Activated T-cell treated with anti-CD3 and anti-CD28 coated beads for 1 hour (primary cell): ENCODE measurements at places on chromosomes 12 and 14.

DNA sequence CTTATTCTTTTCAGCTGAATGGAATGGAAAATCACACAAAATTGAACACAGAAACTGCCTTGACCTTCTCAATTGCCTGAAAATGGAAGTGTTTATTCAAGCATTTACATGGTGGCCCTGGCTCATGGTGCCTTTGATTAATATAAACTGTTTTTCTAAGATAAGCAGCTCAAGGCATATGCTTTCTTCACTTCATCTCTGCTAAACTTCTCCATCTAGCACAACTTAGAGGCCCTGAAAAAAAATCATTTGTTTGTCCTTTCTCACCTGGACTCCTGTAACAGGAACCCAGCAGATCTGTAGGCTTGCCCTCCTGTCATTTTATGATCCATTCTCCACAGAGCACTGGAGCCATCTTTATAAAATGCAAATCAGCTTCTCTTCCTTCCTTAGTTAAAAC is 117.5 kb upstream of the KRR1 start:
- no peak for DNase-seq

- no peak for DNase-seq
Measured at GRCh38 chr14:84988357-84988756, 541.6 kb upstream of the FLRT2 start.

DNA sequence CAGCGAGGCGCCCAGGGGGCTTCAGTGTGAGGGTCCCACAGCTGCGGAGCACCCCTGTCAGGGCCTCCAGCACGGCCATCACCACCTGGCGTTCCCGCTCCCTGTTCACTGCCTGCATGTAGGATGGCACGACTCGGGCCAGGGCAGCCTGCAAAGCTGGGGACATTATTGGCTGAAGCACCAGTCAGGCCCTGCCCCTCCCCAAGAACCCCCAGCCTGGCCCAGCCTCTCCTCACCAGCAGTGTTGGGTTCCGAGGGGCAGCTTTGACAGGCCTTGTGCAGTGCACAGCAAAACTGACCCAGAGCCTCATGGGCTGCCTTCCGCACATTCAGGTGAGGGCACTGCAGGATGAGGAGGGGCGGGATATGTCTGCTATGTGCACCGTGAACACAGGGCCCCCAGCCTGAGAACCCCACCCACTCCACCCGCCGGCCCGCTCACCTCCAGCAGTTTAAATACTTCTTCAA is 5.6 kb downstream of the IPO4 start:
- no peak for DNase-seq

- DNase-seq, result no peak
Measured at GRCh38 chr14:73231981-73232851, 5.1 kb upstream of the PAPLN start.

DNA sequence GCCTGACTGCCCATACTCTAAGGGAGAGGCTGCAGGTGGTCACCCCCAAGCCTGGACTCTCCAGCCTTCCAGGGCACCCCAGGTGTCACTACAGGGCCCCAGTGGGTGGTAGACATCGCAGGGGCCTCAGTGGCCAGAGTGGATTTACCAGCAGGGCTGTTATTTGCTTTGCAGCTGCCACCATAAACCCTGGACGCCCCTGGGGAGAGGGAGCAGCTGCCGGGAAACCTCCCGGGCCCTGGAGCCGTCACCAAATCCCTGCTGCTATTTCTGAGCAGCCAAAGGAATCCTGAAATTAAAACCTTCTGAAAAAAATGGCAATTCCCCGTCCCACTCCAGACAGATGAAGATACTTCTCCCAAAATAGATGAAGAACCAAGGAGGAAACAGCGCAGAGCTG is 13.9 kb downstream of the TMEM119 start:
- no peak for DNase-seq

DNA sequence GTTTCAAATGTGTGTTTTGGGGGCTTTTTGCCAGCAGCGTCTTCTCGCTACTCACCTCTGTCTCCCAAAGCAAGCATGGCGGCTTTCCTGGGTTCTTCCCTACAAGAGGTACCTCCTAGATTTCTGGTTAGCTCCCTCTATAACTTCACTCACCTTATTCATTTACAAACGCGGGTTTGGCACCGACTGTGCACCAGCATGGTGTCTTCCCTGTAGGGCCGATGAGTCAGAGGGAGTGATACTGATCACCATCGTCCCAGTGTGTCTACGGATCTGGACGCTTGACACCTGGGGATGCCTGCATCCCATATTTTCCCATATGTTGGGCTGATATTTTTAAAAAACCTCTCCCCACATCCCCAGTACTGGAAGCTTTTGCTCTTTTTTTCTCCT is 8.0 kb upstream of the SERPINA12 start:
- DNase-seq, result no peak

DNA sequence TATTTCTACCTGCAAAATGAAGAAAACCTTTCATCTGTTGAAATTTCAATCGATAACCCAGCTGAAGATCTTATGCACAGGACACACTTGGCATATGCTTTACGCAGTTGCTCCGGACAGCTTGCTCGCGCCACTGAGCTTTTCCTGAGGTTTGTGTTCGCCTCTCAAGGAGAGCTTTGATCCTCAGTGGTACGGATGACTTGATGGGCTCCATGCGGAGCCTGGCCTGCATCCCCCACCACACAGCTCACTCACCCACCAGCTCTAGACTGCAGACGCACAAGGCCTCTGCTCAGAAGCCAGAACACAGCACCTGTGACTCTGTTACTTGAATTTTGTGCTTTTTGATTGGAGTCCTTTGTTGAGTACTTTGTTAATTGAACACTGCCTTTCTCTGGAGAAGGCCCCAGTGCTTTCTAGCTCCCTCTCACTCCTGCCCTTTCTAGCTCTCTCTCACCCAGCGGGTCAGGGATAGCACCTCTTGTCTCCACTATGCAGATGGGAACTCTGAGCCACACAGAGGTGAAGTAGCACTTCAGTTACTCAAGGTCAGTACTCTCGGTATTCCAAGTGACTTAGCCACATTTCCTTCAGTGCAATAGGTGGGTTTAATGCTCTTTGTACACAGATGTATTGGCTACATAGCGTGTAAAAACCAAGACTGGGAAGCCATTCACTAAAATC is 52.1 kb downstream of the TBC1D30 start:
- DNase-seq, result no peak

- no peak for DNase-seq
Measured at GRCh38 chr14:50417853-50418252, 21.2 kb upstream of the CDKL1 start.

DNA sequence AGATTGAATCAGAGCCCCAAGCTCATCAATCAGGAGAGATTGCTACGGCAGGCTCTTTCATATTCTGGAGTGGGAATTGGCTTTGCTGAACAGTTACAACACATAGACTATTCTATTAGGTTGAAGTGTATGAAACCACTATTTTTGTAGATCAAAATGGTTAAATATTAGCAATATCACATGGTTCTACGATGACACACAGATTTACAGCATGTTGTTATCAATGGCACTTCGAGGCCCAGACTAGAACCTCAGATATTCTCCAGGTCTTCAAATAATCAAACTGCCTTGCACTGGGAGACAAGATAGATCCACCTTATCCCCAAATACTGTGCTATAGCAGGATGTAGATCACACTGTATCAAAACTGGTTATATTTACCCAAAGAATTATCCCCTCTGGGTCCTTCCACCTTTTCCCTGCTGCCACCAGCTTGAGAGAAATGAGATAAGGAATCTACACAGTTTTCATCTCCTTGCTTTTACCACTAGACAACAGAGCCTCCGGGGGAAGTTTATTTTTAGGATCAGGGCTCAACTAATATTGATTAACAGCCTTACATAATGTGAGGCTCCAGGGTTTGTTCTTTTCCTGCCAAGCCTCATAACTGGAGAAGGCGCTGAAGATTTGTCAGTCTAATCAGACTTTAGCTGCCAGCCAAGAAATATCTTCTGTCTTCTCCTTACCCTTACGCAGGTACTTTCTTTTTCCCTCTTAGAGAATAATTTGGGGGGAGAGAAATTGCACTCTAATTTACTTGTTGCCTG is 507.1 kb downstream of the DIO2 start:
- DNase-seq, result no peak

DNA sequence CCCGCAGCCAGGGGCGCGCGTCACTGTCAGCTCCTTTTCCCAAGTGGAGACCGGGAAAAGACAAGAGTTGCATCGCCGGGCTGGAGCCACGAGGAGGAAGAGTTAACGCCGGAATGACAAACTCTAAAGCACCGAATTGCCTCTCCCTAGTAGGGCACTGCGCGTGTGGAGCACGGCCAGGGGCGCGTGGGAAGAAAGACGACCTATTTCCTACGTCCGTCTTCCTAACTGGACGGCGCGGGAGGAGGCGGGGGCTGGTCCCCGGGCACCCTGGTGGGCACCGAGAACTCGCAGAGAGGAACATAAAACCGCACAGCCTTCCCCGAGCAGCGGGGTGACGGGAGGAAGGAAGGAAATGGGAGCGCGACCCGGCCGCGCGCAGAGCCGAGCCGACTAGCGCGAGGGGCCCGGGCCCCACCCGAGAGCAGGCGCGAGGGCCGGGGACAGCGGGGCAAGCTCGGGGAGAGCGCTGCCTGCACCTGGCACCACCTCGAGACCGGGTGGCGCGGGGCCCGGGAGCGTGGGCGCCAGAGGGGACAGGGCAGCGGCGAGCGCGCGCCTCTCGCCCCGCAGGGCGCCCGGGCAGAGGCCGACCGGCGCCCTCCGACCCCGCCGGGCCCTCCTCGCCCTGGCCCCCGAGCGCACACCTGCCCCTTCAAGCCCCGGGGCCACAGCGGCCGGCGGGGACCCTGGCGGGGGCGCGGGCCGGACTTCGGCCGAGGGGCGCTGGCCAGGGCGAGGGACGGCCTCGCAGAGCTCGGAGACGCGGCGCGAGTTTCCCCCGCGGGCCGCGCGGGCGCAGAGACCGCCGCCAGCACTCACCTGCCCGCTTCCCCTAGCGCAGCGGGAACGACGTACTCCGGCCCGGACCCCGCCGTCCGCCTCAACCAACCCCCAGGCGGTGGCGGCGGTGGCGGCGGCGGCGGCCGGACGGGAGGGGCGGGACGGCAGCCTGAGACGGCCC is at the start of gene SETD3:
Gene SETD3 (minus strand): TSS at position 954 of the 964 bp plus-strand sequence. CDS start 15,054 bp downstream, outside the sequence.
- DNase-seq, result peak; percentile 16

- no peak for DNase-seq
Measured at GRCh38 chr12:123576611-123577010, 7.7 kb upstream of the TMED2 start.

DNA sequence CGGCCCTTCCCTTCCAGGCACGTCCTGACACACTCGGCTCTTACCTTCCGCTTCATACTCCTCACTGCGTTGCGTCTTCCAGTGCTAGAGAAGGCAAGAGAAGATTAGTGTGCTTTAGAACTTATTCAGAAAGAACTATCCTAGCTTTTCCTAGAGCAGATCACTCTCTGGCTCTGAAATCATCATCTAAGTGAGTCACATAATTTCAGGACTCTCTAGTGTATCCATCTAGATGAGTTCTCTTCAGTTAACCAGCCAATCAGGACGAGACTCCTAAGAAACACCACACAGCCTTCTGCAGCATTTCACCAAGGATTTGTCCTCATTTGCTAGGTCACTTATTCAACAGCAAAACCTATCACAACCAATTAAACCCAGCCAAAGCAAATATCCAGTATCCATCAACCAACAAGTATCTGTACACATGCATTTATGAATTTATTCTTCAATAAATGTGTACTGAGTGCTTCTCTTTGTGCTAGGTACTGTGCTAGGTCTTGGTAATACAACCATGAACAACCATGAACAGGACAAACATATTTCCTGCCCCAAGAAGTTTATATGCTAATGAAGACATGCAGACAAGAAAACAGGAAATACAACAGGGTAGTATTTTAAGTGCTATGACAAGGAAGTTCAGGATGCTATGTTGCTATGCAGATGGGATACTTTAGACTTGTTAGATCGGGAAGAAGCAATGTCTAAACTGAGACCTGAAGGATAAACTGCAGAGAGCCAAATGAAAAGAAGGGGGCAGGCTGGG is 52.1 kb downstream of the NIN start:
- no peak for DNase-seq

DNA sequence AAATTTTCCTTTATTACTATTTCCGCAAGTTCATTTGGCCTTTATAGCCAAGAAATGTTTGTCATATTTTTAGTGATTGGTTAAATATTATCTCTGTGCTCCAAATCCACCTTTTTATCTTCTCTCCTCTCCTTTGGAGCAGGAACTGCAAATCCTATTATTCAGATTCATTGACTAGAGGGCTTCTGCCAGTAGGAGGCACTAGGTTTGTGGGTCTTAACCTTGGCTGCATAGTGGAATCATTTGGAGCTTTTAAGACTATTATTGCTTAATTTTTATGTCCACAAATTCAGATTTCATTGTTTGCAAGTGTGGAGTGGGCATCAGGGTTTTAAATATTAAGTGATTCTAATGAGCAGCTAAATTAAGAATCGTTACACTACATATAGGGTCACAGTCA is 75.3 kb upstream of the SYT10 start:
- no peak for DNase-seq

DNA sequence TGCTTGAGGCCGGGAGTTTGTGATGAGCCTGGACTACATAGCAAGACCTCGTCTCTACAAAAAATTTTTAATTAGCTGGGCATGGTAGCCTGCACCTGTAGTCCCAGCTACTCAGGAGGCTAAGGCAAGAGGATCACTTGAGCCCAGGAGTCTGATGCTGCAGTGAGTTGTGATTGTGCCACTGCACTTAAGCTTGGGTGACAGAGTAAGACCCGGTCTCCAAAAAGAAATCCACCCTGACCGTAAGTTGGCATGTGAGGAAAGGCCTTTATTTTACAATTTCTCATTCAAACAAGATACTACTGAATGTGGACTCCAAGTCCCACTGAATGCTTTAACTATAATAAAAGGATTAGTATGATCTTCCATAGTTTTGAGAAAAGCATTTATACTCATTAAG is 27.3 kb downstream of the PSMA6 start:
- no peak for DNase-seq

- DNase-seq, result no peak
Measured at GRCh38 chr12:19644571-19644970, 205.3 kb downstream of the AEBP2 start.

- DNase-seq, result no peak
Measured at GRCh38 chr14:76984787-76985375, 43.6 kb downstream of the IRF2BPL start.

DNA sequence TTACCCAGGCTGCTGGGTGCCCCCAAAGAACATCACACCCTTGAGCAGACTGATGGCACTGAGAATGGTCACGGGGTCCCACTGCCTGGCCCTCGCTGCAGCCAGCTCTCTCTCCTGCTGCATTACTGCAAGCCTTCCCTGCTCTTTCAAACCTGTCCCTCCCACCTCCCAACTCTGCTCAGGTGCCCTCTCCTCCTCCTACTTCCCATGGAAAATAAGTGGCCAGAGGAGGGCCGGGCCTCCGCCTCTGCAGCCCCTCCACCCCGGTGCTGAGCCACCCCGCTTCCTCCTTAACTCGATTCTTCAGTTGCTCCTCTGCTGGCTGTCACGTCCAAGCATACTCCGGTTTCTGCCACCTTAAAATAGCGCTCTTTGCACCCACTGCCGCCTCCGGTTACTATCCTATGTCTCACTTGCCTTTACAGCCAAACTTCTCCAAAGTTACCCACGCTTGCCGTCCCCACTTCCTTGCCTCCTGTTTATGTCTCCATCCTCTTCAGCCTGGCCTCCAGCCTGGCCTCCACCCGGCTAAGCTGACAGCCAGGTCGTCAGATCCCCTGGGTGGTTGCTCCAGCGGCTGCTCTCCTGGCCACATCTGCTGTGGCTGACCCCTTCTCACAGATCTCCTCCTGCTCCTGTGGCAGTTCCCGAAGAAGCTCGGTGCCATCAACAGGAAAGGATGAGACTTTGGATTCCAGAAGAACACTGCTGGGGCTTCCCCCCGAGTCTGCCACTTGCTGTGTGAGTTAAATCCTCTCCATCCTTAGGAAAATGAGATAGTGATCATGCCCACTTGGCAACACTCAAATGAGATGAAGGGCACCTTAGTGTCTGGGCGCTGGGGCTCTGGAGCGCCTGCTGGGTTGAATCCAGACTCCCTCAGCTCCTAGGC is 7.7 kb downstream of the SMIM41 start:
- no peak for DNase-seq
